Fibroblast of skin of left biceps (primary cell): ENCODE measurements at places on chromosomes 6 and 20.

DNA sequence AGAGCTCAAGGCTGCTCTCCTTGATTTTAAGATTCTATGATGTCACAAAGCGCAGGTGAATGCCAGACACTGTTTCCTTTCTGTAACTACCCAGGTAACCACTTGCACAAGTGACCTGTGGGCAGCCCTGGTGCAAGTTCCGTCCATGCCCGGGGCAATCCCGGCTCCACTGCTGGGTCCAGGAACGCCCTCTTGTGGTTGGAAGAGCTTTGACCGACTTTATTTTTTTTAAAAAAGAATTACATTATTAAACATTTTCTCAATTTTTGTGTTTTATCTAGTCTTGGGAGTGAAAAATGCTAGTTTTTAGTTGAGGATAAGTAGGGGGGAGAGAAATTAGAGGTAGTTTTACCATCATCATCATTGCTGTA is 695.2 kb downstream of the QKI start:
- DNase-seq: no peak

GRCh38 chr6:137968455-137968804 is 101.4 kb downstream of the TNFAIP3 start:
- no peak for DNase-seq

DNA sequence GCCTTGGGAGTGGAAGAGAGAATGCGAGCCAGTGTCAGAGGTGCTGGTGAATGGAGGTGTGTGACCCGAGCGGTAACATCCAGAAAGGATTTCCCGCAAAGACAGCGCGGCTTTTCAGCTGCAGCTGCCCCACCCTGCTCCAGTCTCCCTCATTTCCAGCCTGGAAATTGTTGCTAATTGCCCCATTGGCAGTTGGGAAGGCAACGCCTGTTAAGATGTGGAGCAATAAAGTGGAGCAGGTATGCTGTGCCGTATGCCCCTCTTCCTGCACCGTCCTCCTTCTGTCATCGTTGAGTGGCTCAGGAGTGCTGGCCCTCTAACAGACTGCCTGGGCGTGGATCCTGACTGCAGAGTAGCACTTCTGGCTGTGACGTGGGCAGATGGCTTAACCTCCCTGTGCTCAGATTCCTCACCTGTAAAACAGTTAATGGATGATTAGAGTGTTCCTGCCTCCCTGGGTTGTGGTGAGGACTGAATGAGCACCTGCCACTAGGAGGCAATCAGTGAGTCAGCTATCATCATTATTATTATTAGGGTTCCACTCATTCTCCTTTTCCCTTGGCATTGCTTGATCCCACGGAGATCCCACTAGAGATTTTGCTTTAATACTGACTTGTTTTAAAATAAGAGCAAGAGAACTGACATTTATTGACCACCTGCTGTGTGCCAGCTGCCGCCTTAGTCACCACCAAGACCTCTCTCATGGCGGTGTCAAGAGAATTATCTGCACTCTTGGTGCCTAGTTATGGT is 11.7 kb downstream of the ARFGEF2 start:
- DNase-seq: no peak

GRCh38 chr6:26241033-26241895 is 123.7 kb upstream of the BTN3A2 start:
- DNase-seq: no peak

- DNase-seq: no peak
Observed at GRCh38 chr6:11822346-11822745, 43.7 kb upstream of the ADTRP start.

DNA sequence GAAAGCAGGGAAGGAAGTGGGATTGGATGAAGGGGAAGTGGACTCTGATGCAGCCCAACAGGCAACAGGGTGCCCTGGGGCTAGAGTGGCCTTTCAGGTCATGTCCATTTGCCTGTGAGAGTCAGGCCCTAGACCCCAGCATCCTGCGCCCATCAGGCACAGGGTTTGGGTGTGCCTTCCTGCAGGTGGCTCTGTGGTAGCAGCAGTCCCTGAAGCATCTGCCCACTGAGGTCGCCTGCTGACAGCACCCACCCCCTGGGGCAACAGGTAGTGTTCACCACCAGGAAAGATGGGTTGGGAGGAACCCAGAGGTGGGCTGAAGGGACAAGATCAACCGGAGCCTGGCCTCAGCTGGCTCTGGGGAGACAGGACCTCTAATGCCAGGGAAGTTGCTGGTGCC is 3.6 kb downstream of the PACSIN1 start:
- DNase-seq: no peak

GRCh38 chr20:56173438-56173837 is 75.1 kb upstream of the MC3R start:
- no peak for DNase-seq

GRCh38 chr6:33693186-33694105 is 18.1 kb downstream of the UQCC2 start:
- no peak for DNase-seq

GRCh38 chr20:507006-507758 is 36.4 kb downstream of the CSNK2A1 start:
- DNase-seq: no peak

DNA sequence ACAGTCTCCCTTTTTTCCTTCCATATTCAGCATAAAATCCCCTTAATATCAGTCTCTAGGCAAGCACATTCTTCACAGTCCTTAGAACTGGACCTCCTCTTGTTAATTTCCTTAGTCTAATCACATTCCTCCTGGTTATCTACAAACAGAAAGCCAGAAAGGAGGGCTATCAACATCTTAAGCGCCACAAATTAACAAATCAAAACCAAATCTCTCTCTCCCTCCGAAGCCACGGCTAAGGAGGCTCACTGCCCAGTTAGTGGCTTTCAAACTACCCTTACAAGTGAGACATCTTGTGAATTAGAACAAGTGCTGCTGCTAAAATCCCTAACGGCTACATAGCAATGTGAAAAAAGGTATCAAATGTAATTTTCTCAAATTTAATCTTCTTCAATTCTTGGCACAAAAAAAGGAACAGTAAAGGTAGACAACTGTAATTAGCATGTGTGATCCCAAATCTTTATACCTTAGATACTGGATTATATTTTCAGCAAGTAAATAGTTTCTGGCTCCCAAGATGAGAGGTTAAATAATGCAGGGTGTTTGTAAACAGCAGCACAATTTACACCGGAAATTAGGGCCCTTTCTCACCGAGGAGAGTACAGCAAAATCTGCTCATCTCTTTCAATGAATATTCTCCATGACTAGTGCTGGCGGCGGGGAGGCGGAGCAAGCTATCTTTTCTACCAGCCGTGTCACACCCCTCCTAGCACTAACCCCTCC is 1.4 kb upstream of the TRIM39 start:
- no peak for DNase-seq

DNA sequence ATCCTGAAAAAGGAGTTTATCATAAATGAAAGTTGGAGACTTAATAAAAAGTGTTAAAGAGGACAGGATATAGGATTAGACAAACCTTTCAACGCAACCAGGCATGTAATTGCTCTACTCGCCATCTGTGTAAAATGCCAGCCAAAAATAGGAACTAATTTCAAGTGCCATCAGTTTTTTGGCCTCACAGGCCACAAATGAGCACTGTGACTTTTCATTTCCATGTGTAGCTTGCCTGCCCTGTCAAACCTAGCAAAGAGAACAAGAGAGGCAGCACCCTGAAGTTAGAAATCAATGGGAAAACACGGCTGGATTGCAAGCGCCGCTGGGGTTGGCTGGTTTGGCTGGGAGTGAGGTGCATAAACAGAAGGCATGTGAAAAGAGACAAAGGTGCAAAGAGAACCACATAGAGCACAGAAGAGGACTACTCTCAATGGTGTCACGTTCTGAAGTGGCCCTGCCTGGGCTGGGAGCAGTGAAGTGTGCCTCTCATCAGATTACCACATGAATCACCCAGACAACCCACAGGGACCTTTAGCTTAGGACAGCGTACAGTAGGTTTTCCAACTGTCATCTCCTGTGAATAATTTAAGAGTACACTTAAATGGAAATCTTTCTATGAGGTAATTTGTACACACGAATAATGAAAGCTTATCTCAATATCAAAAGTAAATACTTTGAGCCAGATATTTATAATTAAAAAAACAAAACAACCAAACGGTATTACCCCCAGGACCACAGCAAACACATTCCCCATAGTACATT is 78.0 kb upstream of the NHSL1 start:
- DNase-seq: no peak

DNA sequence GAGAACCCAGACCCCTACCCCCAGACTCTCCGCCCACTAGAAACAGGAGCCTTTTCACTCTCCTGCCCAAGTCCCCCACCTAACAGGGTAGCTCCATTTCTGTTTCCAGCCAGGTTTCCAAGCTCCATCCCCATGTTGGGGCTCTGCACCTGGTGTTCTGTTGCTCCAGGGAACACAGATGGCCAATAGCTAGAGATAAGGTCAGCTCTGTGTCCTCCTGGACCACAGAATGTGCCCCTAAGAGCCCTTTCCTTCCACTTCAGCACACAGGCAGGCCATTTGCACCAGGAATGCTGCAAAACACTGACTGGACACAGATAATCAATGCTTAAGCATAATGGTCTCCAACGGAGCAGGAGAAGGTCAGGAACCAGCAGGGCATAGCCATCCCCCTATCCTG is 159.4 kb downstream of the QRSL1 start:
- DNase-seq: no peak

GRCh38 chr6:110656492-110656891 is 158.8 kb downstream of the CDK19 start:
- DNase-seq: no peak

- peak; percentile 98 for DNase-seq
Observed at GRCh38 chr6:106519460-106520394, 109.6 kb downstream of the RTN4IP1 start.

DNA sequence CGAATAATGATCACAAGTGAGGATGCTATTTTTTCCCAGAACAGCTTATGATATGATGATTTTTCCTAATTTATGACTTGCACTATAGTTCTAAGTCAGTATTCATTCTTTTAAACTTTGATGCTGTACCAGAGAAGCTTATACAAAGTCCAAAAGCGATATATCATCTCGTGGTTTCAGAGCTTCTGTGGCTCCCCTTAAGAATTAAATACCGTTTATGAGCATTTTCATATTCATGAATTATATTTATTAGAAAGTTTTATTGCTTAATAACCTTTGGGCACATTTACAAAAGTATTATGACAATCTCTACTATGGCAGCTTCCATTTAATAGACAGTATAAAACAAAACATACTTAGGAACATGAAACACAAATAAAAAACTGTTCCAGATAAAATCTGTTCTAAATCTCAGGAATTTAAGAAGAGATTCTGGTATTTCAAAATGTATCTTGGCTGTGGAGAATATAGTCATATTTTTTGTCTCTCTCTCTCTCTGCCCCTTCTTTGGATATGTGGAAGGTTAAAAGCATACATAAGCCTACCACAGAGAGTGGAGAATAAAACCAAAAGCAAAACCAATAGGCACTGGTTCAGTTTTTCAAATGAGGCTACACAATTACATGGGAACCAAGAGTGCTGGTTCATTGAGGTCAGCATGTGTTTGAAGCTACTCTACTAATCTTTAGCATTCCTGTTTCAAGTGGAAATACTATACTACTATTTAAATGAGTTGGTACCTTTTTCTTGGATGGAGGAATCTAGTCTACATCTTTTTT is 884.5 kb upstream of the GJE1 start:
- no peak for DNase-seq

DNA sequence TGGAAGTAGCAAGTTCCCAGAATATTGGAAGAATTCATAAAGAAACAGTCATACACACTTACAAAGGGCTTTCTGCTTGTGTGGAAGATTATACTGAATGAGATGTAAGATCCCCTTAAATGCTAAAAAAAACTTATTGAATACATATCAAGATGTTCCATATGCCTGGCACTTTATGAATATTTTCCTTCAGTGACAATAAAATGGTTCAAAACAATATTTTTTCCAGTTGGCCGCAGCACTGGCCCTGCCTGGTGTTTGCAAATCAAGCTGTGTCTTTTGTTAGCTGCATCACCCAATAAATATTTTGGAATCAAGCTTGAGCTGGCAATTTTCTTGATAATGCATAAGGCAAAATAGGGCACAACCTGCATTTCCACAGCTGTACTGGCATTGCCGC is 51.2 kb downstream of the CFAP61 start:
- DNase-seq: no peak

DNA sequence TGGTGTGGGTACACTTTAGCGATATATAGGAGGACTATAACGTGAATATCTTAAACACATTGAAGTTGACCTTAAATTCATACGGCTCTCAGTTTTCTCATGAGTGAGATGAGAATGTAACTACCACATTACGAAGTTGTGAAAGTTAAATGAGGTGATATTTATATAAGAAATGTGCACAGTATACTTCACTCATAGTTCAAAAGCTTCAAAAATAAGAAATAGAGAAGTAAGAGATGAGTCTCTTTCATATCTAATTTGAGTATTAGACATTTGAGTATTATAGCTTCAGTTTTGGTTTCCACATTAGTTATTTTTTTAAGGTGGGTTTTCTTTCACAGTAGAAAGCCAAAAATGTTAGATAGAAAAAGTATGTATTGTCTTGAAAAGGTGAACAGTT is 183.3 kb downstream of the NKAIN2 start:
- DNase-seq: no peak

DNA sequence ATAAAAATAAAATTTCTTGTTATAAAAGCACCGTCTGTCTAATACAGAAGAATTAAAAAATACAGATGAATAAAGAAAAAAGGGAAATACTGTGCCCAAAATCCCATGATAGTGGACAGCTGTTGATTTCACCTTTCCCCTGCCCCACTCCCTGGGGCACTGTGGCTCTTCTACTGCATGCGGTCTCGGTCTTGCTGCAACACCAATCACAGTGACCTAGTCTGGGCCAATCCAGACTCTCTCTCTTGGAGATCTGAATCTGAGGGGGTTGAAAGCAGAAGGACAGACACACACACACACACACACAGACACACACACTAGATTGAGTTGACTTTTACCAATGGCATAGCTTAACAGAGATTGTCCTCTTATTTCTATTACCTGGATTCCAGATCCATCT is 70.5 kb upstream of the FYN start:
- no peak for DNase-seq

DNA sequence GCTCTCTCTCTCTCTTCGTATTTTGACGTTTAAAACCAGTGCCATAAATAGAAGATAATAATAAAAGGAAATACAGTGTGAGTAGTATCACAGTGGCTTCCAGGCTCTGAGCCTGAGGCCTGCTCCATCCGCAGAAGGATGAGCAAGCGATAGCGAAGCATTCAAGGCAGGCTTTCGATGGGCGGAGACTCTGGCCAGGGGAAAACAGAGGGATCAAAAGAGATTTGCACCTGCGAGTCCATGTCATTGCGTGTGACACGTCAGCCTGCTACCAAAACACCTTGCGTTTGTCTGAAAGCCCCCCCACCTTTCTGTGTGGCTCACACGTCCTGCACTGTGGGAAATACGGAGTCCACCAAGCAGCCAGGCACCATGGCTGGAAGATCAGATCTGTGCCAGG is 377.3 kb upstream of the SULF2 start:
- DNase-seq: no peak

DNA sequence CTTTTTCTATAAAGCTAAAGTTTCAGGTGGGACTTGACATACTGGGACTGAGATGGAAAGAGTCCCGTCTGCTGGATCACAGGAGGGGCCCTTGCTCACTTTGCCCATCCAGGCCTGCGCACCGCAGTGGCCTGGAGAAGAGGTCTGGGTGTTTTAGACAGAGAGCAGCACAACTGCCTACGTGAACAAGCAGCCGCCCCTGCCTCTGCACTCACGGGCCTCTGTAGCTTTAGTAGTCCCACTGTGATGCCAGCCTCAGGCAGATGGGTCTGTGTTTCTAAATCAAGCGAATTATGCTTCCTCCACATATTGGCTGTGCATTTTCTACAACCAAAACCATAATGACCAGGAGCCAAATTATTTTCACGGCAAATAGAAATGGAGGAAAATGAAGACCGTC is 184.8 kb upstream of the FOXQ1 start:
- no peak for DNase-seq
